Fibroblast of gingiva (primary cell): ENCODE measurements at places on chromosomes 11 and 22.
A peak's percentile ranks its signal among the peaks of the same experiment; 100 is the strongest.

- DNase-seq: no peak
These were observed 56.4 kb downstream of the TRAF6 start for GRCh38 chr11:36453678-36454077.

DNA sequence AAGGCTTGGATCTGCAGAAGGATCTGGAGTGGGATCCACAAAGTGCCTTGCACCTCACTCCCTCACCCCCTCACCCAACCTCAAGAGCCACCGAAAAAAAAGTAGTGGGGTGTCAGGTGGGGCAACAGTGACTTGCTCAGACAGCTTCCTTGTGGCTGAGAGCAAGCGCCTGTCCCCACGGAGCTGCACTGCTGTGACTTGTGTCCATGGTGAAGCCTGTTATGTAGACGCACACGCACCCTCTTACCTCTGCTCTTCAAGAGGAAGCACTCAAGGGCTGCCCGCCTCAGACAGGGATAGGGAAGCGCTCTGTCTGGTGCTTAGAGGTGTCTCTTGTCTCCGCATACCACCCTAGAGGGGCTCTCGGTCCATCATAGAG is 1.2 kb downstream of the DRD2 start:
- no peak for DNase-seq

- DNase-seq: peak; percentile 31
These were observed 85.9 kb downstream of the ZNF280B start for GRCh38 chr22:22422629-22423112.

GRCh38 chr22:29184849-29185490 is 20.7 kb upstream of the EMID1 start:
- DNase-seq: no peak

- DNase-seq: no peak
These were observed 13.5 kb downstream of the KIAA1671 start for GRCh38 chr22:24965822-24966626.

GRCh38 chr11:60085909-60086308 is 2.6 kb upstream of the MS4A2 start:
- DNase-seq: no peak

GRCh38 chr22:28977060-28977459 is 84.6 kb downstream of the C22orf31 start:
- DNase-seq: no peak

DNA sequence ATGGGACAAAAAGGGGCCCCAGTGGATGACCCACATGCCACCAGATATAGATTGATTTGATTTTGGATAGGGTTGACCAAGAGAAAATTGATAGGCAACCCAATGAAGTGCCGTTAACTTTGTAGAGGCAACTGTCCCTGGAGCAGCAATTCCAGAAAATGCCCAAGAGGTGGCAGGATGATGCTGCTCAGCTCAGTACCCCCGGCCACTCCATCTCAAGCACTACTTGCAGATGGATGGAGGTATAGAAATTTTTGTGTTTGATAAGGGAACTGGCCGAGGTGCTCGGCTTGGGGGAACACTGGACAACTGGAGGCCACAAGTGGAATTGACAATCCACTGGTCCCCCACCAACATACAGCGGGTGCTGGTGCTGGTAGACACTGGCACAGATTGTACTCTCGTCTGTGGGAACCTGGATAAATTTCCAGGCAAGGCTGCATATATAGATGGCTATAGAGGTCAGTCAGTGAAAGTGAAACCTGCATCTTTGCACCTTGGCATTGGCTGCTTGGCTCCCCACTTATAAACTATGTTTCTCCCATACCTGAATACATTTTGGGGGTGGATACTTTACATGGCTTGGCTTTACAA is 86.3 kb downstream of the CCDC83 start:
- DNase-seq: peak; percentile 69

- no peak for DNase-seq
These were observed 1.8 kb downstream of the CD82 start for GRCh38 chr11:44566952-44567875.

DNA sequence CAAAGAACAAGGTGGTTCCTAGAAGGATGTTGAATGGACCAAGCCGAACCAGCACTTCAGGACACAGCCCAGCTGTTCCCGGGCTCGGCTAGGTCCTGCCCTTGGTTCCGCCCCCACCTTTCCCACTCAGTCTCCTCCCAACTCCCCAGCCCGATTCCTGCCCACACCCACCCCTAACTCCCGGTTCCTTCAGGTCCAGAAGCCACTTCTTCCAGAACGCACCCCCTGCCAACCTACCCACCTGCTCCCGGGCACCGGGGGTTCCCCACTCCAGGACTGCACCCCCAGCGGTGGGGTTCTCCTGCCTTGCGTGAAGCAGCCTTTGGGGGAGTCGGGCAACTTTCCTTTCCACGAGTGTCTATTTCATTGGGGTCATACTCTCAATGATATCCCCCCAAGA is 30.7 kb downstream of the CERK start:
- DNase-seq: no peak

- peak; percentile 15 for DNase-seq
These were observed 31.8 kb upstream of the SLC35C1 start for GRCh38 chr11:45772986-45773785.

DNA sequence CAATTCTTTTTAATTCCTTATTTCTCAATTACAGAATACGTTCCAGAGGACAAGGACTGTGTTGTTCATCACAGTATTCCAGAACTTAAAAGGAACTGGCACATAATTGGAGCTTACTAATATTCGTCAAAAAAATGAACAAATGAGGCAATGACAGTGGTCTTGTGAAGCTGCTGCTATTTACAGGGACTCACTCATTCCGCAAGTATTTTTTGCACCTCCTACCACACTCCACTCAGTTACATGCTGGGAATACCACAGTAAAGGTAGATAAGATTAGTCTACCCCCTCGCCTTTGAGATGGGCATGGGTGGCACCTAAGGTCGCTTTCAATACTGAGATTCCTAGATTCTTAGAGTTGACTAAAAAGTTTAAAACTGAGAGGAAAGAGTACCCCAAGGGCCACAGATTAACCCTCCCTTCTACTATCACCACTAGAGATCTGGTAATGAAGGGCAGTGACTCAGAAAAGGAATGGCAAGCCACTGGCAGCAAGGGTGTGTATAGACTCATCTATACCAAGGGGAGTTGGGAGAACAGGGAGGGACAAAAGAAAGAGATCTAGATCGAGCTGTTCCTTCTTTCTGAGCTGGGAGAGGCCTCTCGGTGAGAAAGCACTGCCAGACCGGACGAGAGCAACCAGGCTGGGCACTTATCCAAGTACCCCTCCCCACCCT is 85.0 kb downstream of the RPL27A start:
- DNase-seq: no peak

- no peak for DNase-seq
These were observed 19.6 kb downstream of the VPS37C start for GRCh38 chr11:61141601-61142028.

DNA sequence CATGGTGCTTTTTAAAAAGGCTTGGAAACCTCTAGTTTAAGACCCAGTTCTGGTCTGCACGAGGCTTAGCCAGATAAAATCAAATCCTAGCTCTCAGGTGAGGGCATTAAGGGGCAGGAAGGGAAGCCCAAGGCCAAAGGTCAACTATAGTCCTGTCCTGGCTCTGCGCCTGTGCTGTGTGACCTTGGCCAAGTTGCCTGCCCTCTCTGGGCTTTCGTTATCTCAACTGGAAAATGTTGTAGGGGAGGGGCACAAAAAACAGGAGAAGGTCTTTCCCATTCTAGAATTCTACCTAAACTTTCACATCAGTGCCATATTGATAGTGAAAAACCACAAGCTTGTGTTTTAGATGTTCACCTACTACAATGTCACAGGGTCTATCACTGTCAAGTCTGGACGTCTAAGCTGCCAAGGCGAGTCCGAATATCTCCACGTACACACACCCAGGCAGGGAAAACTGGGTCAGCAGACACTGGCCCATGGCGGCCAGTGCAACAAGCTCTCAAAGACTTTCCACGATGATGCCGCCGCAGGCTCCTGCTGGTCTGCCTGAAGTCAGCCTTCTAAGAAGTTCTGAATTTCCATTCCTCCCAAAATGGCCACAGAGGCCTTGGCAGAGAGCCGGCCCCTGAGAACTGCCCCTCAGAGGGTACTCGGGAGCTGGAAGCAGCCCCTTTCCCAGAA is 18.0 kb downstream of the MN1 start:
- no peak for DNase-seq

- peak; percentile 71 for DNase-seq
These were observed 39.1 kb upstream of the SHISAL1 start for GRCh38 chr22:44351685-44352377.

- DNase-seq: no peak
These were observed 2.2 kb downstream of the CALCA start for GRCh38 chr11:14969901-14970323.
